ENCODE measurements at places on chromosomes 4 and X.

- DNase-seq = no peak
These were observed 460.9 kb downstream of the GABRG1 start for GRCh38 chr4:45663003-45663402.

GRCh38 chr4:36004204-36004851 lies 240.0 kb downstream of the ARAP2 start:
- no peak for DNase-seq

DNA sequence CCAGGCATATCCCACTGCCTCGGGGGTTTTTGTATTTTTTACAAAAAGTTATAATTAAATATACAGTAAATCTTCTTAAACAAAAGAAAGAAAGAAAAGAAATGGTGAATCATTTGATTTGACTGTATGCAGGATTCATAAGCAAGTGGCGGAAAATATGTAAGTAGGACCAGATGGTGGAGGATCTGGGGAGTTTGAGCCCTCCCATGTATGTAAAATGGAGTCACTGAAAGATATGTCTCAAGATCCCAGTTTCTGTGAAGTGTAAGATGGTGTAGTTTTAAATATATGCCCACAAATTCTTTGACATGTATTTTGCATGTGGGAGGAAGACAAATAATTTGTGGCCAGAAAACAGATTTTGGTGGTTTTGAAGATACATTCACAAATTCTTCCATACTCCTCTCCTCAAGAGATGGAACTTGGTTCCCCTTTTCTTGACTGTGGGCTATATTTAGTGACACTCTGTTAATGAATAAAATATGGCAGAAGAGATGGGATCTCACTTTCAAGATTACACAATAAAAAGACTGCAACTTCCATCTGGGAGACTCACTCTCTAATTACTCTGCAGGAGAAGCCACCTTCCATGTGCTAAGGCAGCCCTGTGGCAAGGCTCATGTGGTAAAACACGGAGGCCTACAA lies 133.6 kb upstream of the S100G start:
- no peak for DNase-seq

DNA sequence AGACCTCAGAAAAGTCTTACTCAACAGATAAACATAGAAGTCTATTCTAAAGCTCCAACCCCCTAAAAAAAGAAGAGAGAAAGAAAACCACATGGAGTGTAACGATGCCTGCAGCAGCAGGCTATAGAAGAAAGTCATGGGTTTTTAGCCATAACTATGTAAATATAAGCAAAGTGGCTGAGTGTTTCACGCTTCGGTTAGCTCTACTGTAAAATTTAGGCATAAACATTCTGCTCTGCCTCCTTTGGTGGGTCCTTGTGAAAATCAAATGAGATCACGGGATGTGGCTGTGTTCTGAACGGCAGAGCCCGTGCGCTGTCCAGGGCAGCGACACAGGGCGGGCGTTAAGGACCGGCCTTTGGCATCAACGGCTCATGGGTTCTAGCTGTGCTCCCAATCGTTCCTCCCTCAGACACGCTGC lies 78.4 kb downstream of the IRF2 start:
- DNase-seq = no peak

- DNase-seq = no peak
These were observed 66.8 kb upstream of the PLS3 start for GRCh38 chrX:115494161-115494560.
